ENCODE measurements at places on chromosomes 7 and 10. TPM values are rescaled to one million over a fixed set of nuclear protein-coding genes. Genes with fewer than 3 reads are reported as not detected.

- no peak for DNase-seq
- H3K4me1 ChIP-seq, result peaks cover 9% of the 10 kb centered on the region
- H3K36me3 ChIP-seq, result peaks cover 6% of the 10 kb centered on the region
- no peak overlapping the region for H3K4me3 ChIP-seq
- H3K27ac ChIP-seq, result no peak overlapping the region
These were observed 197.3 kb downstream of the PRPF18 start for GRCh38 chr10:13784067-13784466.

- no peak within 1 kb of the TSS for H3K27ac ChIP-seq
- H3K4me3 ChIP-seq, result peak within 1 kb of the TSS; percentile 89
- H3K4me1 ChIP-seq, result peaks cover 38% of the 10 kb centered on the region
- H3K36me3 ChIP-seq, result peaks cover 9% of the 10 kb centered on the region
- peak; percentile 53 for DNase-seq
These were observed at the start of gene FAM20C for GRCh38 chr7:191981-192649. Gene FAM20C (plus strand): TSS chr7:192571. CDS start chr7:193200, 629 bp downstream.

- no peak for DNase-seq
- H3K4me1 ChIP-seq, result no peaks in the 10 kb centered on the region
- H3K27ac ChIP-seq, result no peak overlapping the region
- H3K36me3 ChIP-seq, result peaks cover under 1% of the 10 kb centered on the region
These were observed 37.8 kb downstream of the IFIT5 start for GRCh38 chr10:89452193-89452592.

DNA sequence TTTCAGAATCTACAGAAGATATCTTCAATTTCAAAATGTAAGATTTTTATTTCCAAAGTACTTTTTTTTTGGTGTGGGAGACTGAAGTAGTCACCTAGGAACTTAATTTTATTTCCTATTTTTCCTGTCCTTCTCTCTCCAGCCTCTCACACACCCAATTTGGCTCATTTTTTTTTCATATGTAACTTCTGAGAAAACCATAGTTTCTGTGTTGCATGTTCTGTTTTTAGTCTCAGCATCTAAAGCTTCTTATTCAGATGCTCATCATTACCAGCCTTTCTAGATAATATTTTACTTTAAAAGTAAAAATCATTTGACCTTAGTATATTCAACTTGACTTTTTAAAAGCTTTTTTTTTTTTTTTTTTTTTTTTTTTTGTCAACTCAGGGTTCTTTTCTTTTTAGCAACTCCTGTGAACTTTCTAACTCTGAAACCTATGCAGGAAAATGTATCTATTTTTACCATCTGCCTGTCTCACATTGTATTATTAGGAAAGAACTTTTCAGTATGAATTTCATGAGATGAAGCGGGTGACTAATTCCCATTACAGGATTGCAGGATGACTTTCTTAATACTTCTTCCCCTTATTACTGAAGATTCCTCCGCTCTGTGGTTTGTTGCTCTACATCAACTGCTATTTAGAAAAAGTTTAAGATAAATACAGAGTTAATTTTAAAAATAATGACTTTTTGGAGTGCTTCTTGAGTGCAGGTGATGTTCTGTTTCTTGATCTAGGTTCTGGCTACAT is 73.6 kb upstream of the LSM8 start:
- H3K36me3 ChIP-seq, result peaks cover 2% of the 10 kb centered on the region
- H3K4me1 ChIP-seq, result no peaks in the 10 kb centered on the region
- H3K4me3 ChIP-seq, result no peak overlapping the region
- H3K27ac ChIP-seq, result no peak overlapping the region
- peaks cover 4% of the 10 kb centered on the region for H3K27me3 ChIP-seq

DNA sequence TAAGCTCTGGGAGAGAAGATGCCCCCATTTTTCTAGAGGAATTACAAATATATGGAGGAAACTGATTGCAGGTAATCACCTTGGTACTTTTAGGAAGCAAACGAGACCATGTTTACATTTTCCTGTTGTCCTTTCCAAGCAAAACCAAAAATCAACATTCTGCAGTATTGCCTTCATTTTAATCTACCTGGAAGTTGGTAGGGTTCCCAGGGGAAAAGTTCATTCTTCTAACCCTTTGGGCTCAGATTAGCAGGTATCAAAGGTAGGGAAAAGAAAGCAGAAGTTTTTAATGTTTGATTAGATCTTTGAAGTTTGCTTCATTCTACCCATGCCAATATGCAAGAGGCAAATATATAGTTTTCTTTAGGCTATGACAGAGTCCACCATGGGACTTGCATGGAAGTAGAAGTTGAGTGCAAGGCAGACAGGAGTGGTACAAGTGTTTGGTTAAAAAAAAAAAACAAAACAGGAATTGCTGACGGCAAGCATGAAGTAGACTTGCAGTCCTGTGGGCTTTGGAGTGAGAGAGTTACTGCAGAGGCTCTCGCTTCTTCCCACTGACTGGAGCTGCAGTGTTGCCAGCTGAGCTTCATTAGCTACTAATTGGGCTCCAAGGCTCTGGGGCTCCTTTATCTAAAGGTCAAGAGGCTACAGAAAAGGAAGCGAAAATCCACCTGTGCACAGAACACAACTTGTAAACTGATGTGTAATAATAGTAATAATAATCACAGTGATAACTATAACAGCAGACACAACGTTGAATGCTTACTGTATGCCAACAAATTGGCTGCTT is 28.9 kb upstream of the ASAH2 start:
- no peak overlapping the region for H3K27ac ChIP-seq
- no peak for DNase-seq
- H3K4me3 ChIP-seq, result no peak overlapping the region
- H3K4me1 ChIP-seq, result no peaks in the 10 kb centered on the region
- H3K27me3 ChIP-seq, result peaks cover 59% of the 10 kb centered on the region

GRCh38 chr10:76649723-76650127 is 987.9 kb downstream of the KCNMA1 start:
- H3K4me3 ChIP-seq, result no peak overlapping the region
- no peaks in the 10 kb centered on the region for H3K27me3 ChIP-seq
- no peak overlapping the region for H3K27ac ChIP-seq
- DNase-seq, result no peak

Gene SEMA3A
- 21.7 TPM for total RNA-seq

Gene OIT3
- 0.09 TPM for total RNA-seq

Gene TMEM184A
- not detected for total RNA-seq

Gene ZPBP
- total RNA-seq, result not detected

Gene LLCFC1
- total RNA-seq, result not detected

Measured in neural crest cell (in vitro differentiated cells).